GM23338 (cell line): ENCODE measurements at places on chromosomes 3 and 15. TPM values are rescaled to one million over a fixed set of nuclear protein-coding genes. Genes with fewer than 3 reads are reported as not detected.
A peak's percentile ranks its signal among the peaks of the same experiment; 100 is the strongest.

- H3K36me3 ChIP-seq: peaks cover 5% of the 10 kb centered on the region; the same call in 1 of the 2 replicates
- no peak for DNase-seq
- no peaks in the 10 kb centered on the region for H3K27me3 ChIP-seq
- no peak overlapping the region for H3K4me3 ChIP-seq
Observed at GRCh38 chr3:45545476-45545875, 49.1 kb upstream of the LIMD1 start.

DNA sequence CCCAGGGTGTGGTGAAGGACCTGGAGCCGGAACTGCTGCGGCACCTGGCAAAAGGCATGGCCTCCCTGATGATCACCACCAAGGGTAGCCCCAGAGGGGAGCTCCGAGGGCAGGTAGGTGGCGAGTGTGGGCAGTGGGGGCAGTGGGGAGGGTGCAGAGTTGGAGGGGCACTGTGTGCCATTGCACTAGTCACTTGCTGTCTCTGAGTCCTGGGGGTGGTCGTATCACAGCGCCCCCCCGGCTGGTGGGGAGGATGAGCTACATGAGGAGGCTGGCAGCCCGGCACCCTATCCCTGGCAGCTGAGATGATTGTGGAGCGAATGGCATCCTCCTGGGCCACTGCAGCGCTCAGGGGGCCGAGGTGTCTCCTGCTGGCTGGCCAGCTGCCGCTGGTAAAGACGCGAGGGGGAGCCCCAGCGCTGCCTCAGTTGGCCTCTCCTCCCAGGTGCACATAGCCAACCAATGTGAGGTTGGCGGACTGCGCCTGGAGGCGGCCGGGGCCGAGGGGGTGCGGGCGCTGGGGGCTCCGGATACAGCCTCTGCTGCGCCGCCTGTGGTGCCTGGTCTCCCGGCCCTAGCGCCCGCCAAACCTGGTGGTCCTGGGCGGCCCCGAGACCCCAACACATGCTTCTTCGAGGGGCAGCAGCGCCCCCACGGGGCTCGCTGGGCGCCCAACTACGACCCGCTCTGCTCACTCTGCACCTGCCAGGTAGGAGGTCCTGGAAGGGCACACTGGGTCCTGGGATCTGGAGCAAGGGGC lies 6.4 kb downstream of the CHRD start:
- no peak overlapping the region for H3K27ac ChIP-seq
- no peaks in the 10 kb centered on the region for H3K36me3 ChIP-seq
- peak; percentile 41 for DNase-seq
- H3K4me3 ChIP-seq: peak overlapping the region; percentile 30; the same call in 1 of the 2 replicates

DNA sequence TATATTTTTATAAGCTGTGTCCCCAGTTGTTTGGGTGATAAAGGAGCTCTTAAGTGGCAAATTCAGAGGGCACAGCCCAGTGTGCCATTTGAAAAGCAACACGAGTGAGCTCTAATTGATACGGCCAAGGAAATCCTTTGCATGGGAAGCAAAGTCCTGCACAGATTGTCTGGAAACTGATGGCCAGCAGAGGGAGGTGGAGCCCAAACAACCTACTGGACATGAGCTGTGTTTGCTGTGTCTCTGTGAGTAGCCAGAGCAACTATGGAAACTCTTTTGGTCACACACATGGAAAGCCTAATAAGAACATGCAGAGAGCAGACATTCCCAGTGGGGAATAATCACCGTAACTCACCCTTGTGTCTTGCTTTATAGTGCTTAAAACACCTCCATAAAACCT lies 24.4 kb downstream of the ONECUT1 start:
- no peaks in the 10 kb centered on the region for H3K4me1 ChIP-seq
- H3K27ac ChIP-seq: no peak overlapping the region
- peak; percentile 60 for DNase-seq
- no peaks in the 10 kb centered on the region for H3K36me3 ChIP-seq

DNA sequence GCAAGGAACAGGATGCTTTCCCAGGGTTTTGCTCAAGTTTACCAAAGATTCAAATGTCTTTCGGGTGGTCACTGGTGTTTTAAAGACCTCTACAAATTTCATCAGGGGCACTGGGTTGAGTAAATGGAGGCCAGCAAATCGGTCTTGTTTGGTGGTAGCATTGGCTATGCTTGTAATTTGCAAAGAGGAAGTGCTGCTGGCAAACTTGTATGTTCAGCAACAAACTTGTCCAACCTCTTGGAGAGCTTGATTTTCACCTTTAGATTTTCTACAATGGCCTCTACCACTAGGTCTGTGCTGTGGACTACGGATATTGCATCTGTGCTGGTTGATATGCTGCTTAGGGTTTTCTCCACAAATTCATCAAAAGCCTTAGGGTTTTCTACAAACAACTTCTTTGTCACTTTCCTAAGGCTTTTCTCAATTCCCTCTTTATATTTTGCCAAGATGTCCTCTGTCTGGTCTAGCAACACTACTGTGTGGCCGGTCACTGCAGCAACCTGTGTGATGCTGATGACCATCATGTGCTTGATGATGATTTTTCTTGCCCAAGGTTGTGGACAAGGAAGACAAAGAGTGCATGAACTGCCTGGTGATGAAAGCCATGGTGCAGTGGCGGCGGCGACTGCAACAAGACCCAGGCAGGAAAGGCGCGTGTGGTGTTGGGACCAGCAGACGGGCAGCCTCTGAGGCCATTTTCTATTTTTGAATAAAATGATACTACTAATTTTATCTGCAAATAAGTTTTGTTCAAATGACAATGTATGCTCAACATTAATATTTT lies 50.8 kb downstream of the RFX7 start:
- H3K27me3 ChIP-seq: no peaks in the 10 kb centered on the region
- H3K4me1 ChIP-seq: peaks cover 10% of the 10 kb centered on the region
- no peak for DNase-seq
- H3K4me3 ChIP-seq: no peak overlapping the region
- no peaks in the 10 kb centered on the region for H3K36me3 ChIP-seq

DNA sequence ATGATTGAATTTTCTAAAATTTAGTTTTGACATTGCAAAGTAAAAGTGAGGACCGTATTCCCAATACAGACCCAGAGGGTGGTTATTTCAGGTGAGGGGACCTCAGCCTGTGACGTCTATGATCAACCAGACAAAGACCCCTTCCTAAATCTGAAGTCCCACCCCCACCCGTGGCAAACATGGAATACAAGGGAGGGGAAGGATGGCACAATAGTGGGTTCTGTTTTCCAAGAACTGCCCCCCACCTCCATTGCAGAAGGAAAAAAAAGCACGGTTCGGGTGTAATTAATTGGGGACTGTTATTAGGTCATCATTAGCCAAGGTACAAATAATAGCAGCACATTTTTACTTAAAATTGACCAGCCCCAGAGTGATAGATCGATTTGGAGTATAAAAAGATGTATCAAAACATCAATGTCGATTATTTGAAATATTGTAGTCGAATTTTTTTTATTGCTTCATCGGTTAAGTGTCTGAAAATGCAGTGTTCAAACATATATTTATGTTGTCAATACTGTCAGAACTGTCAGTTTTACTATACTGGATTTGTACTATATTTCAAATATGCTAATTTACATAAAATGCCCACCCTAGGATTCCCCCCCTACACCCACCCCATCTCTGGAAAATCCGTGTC lies 7.5 kb upstream of the MEIS2 start:
- no peak overlapping the region for H3K27ac ChIP-seq
- peaks cover 76% of the 10 kb centered on the region for H3K4me1 ChIP-seq
- H3K36me3 ChIP-seq: no peaks in the 10 kb centered on the region
- peaks cover 95% of the 10 kb centered on the region for H3K27me3 ChIP-seq
- peak overlapping the region; percentile 44 for H3K4me3 ChIP-seq

DNA sequence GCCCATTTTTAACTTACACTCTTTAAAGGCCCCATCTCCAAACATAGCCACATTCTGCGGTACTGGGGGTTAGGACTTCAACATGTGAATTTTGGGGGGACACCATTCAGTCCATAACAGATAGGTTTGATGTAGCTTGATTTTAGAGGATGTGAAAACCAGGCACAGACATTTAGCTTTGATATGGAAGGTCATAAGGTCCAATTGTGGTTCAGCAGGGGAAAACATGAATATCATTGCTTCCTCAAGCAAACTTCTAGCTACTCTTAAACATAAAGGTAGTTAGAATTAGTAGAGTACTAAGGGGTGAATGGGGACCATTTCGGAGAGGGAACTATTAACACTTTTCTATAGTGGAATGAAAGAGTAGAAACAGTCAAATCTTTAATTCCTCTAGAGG lies 13.6 kb upstream of the NFKBIZ start:
- no peak overlapping the region for H3K4me3 ChIP-seq
- no peaks in the 10 kb centered on the region for H3K36me3 ChIP-seq
- no peak for DNase-seq
- 0 out of 2 replicates have a peak, but pooled peaks cover 2% of the 10 kb centered on the region for H3K4me1 ChIP-seq

DNA sequence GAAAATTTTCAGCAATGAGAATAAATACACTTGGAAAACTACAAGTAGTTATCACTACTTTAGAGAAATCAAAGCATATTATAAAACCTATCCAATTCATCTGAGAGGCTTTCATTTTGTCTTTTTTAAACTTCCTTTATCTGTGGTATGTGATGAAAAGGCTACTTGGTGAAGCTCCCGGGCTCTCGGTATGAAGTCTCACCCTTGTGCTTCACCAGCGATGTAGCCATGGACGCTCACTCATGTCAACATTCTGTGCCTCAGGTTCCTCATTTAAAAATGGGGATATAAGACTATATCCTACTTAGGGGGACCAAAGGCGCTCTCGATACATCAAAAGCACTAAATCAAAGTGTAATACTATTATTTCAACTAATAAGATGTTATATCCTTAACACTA lies 14.9 kb downstream of the SATB1 start:
- peaks cover 15% of the 10 kb centered on the region for H3K4me1 ChIP-seq
- H3K4me3 ChIP-seq: no peak overlapping the region
- H3K27ac ChIP-seq: no peak overlapping the region
- DNase-seq: no peak
- H3K27me3 ChIP-seq: no peaks in the 10 kb centered on the region
- H3K36me3 ChIP-seq: no peaks in the 10 kb centered on the region

DNA sequence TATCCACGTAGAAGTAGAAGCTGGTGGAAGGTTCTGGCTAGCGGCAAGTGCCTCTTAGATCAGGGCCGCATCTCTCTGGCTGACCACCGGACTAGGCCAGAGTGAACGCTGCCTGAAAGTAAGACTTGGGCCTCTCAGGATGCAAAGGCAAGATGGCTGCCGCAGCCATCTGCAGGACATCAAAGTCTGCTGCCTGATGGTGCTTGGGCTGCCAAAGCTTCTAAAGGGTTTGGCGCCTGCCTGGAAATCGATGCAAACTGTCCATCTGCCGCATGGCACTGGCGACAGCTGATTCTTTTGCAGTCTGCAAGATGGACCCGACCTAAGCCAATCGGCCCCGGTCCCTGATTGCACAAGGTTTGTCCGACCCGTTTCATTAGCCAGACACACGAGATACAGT lies 196.7 kb upstream of the TBC1D5 start:
- no peaks in the 10 kb centered on the region for H3K4me1 ChIP-seq
- no peak overlapping the region for H3K4me3 ChIP-seq
- no peaks in the 10 kb centered on the region for H3K36me3 ChIP-seq
- no peaks in the 10 kb centered on the region for H3K27me3 ChIP-seq
- DNase-seq: no peak
- no peak overlapping the region for H3K27ac ChIP-seq

- peaks cover 4% of the 10 kb centered on the region; the same call in 1 of the 2 replicates for H3K36me3 ChIP-seq
- H3K27me3 ChIP-seq: no peaks in the 10 kb centered on the region
- no peak for DNase-seq
- H3K27ac ChIP-seq: no peak overlapping the region
- H3K4me3 ChIP-seq: no peak overlapping the region
Observed at GRCh38 chr3:162998205-162998604, 1501.6 kb downstream of the OTOL1 start.

DNA sequence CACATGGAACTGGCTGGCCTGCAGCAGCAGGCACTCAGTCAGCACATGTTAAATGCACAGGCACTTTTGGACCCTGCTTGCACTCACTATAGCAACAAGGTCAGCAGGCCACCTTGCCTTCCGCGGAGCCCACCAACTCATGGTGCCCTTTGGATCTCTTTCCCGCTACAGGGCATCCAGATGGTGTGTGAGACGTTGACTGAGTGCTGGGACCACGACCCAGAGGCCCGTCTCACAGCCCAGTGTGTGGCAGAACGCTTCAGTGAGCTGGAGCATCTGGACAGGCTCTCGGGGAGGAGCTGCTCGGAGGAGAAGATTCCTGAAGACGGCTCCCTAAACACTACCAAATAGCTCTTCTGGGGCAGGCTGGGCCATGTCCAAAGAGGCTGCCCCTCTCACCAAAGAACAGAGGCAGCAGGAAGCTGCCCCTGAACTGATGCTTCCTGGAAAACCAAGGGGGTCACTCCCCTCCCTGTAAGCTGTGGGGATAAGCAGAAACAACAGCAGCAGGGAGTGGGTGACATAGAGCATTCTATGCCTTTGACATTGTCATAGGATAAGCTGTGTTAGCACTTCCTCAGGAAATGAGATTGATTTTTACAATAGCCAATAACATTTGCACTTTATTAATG lies 85.0 kb downstream of the TGFBR2 start:
- H3K27ac ChIP-seq: no peak overlapping the region
- no peaks in the 10 kb centered on the region for H3K27me3 ChIP-seq
- peaks cover 8% of the 10 kb centered on the region; the same call in 1 of the 2 replicates for H3K36me3 ChIP-seq
- DNase-seq: no peak

GRCh38 chr3:8504611-8504973 lies 3.0 kb downstream of the LMCD1 start:
- peaks cover 38% of the 10 kb centered on the region for H3K4me1 ChIP-seq
- DNase-seq: no peak
- no peaks in the 10 kb centered on the region for H3K27me3 ChIP-seq
- H3K36me3 ChIP-seq: 0 out of 2 replicates have a peak, but pooled peaks cover 5% of the 10 kb centered on the region
- H3K27ac ChIP-seq: no peak overlapping the region

- peaks cover under 1% of the 10 kb centered on the region; the same call in 1 of the 2 replicates for H3K27me3 ChIP-seq
- peaks cover 19% of the 10 kb centered on the region for H3K4me1 ChIP-seq
- no peak for DNase-seq
- no peak overlapping the region for H3K27ac ChIP-seq
- no peak overlapping the region for H3K4me3 ChIP-seq
- H3K36me3 ChIP-seq: no peaks in the 10 kb centered on the region
Observed at GRCh38 chr3:50147861-50148260, 7.3 kb upstream of the SEMA3F start.

GRCh38 chr3:55756976-55757375 lies 269.9 kb upstream of the WNT5A start:
- no peak for DNase-seq
- H3K4me1 ChIP-seq: peaks cover 7% of the 10 kb centered on the region; the same call in 1 of the 2 replicates
- H3K4me3 ChIP-seq: no peak overlapping the region
- H3K27me3 ChIP-seq: no peaks in the 10 kb centered on the region
- no peak overlapping the region for H3K27ac ChIP-seq

DNA sequence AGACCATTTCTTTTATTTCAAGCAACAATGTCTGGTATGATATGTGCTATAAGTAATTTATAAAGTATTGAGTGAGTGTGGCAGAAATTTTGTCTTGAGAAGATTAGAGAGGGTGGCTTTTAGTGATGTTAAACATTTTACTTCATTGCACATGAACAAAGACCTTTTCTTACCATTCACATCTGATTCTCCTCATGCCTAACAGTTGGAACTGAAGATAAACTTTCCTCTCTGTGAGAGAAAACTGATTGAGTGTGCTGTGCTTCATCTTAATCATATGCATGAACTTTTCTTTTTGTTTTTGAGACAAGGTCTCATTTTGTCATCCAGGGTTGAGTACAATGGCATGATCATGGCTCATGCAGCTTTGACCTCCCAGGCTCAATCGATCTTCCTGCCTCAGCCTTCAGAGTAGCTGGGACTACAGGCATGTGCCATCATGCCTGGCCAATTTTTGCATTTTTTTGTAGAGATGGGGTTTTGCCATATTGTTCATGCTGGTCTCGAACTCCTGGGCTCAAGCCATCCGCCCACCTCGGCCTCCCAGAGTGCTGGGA lies 377.7 kb upstream of the GOLIM4 start:
- DNase-seq: no peak
- H3K36me3 ChIP-seq: no peaks in the 10 kb centered on the region
- no peak overlapping the region for H3K27ac ChIP-seq

The CFAP100 gene
- total RNA-seq: 0.07 TPM in 1 of 2 replicates, not detected in the other

The ITGA11 gene
- total RNA-seq: 0.03 TPM in 1 of 2 replicates, not detected in the other

The HACD3 gene
- total RNA-seq: 128 and 131 TPM in 2 replicates

The MOBP gene
- total RNA-seq: not detected in 2 replicates

The ANKRD63 gene
- total RNA-seq: 0.59 and 0.74 TPM in 2 replicates
